Cerebellar cortex (tissue), 1 donor: ENCODE measurements at places on chromosomes 1 and 21.
A peak's percentile ranks its signal among the peaks of the same experiment; 100 is the strongest.

- peak; percentile 45 for DNase-seq
Observed at GRCh38 chr1:68113966-68114365, 63.5 kb upstream of the DIRAS3 start.

DNA sequence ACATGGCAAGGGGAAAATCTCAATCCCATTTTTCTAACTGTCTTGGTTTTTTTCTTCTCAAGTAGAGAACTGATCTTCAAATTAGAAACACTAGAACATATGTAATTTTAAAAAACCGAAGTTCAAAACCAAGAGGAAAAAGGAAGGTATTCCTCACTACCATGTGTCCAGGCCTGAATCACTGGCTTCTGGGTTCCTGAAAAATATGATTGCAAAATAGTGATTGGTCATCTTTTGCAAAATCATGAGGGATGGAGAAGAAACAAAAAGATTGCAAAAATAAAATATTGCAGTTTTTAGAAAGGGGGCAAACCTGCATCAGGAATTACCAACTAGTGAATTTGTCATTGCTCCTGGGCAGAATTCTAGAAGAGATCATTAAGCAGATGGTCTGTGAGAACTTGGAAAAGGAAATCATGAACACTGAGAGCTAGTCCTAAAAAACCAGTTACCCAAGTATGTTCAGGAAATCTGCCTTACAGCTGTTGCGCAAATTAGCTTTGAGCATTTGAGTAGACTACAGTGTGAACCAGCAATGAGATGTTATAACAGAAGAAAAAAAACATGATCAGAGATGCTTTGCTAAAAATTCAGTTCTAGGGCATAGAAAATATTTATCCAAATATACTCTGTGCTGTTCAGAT is 49.4 kb downstream of the SPATA46 start:
- no peak for DNase-seq

GRCh38 chr1:17514776-17515175 is 24.7 kb upstream of the ARHGEF10L start:
- DNase-seq: no peak

DNA sequence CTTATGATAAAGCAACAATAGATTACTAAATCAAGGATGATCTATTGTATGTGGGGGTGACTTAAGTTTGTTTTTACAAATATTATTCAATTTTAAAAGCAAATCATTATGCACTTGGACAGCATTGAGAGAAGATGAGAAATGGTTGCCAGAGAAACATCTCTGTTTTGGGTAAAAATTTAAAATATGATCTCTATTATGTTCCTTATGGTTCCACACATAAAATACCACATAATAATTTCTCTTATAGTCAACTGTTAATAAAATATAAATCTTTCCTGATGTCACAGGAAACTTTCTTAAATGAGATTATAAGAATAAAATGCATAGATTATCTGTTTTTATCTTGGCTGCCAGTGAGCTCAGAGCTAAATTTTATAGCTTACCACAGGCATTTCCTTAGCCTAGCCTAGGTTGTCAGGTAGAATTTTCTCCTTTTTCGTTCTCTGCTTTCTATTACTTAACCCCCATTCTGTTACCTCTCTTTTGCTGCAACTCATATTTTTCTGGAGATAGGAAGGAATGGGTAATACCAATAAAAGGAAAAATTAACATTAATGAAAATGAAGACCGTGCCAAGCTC is 109.7 kb downstream of the TGFB2 start:
- no peak for DNase-seq
